CD4-positive, alpha-beta T cell treated with Interleukin-12 subunit alpha and Interleukin-12 subunit beta, for 1 hour (primary cell): ENCODE measurements at places on chromosomes 2 and 18.

GRCh38 chr2:222523783-222524544 lies 99.6 kb downstream of the SGPP2 start:
- DNase-seq: no peak

GRCh38 chr18:10926621-10927161 lies 222.7 kb downstream of the PIEZO2 start:
- no peak for DNase-seq

- no peak for DNase-seq
Measured at GRCh38 chr2:160917850-160918249, 242.4 kb upstream of the TANK start.

- DNase-seq: no peak
Measured at GRCh38 chr2:202299712-202300111, 34.1 kb downstream of the NOP58 start.

DNA sequence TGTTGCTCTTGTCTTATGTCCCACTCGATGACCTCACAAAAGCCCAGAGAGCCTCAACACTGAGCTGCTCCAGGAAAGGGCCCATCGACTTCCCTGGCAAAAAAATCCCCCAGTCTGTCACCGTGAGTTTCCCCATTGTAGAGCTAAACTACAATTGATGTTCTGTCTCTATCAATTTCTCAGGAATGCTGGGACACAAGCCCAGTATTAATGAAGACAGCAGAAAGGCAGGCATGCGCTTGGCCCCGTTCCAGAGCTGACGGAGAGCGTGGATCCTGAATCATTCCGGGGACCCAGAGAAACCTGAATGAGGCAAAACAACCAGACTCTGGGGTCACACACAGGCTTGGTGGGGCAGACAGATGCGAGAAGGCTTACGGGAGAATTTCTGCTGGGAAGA lies 146.9 kb downstream of the TTC32 start:
- DNase-seq: no peak

DNA sequence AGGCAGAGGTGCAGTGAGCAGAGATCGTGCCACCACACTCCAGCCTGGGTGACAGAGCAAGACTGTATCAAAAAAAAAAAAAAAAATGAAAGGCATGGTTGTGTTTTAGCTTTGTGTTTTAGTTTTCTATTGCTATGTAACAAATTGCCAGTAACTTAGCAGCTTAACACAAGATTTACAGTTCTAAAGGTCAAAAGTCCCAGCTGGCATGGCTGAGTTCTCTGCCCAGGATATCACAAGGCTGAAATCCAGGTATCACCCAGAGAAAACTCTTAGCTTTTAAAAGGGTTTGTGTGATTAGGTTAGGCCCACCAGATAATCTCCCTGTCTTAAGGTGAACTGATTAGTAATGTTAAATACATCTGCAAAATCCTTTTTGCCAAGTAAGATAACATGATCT lies 107.7 kb upstream of the YPEL5 start:
- no peak for DNase-seq

GRCh38 chr2:158610059-158610458 lies 153.3 kb downstream of the PKP4 start:
- DNase-seq: no peak

DNA sequence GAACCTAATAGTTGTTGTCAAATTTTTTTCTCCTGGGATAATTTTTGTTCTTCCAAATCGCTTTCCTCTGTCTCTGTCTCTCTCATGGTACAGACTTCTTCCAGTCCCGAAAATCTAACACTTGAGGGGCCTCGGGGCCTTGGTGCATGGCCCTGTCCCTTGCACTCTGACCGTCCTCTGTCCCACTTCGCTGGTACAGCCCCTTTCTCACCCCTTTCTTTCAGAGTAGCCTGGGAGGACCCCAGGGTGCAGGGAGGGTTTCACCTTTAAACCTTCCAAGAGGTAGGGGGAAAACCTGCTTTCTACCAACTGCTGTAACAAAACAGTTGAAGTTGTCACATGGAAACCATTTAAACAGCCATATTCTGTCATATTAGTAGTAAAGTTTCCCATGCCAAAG lies 22.2 kb upstream of the FAHD2A start:
- no peak for DNase-seq

DNA sequence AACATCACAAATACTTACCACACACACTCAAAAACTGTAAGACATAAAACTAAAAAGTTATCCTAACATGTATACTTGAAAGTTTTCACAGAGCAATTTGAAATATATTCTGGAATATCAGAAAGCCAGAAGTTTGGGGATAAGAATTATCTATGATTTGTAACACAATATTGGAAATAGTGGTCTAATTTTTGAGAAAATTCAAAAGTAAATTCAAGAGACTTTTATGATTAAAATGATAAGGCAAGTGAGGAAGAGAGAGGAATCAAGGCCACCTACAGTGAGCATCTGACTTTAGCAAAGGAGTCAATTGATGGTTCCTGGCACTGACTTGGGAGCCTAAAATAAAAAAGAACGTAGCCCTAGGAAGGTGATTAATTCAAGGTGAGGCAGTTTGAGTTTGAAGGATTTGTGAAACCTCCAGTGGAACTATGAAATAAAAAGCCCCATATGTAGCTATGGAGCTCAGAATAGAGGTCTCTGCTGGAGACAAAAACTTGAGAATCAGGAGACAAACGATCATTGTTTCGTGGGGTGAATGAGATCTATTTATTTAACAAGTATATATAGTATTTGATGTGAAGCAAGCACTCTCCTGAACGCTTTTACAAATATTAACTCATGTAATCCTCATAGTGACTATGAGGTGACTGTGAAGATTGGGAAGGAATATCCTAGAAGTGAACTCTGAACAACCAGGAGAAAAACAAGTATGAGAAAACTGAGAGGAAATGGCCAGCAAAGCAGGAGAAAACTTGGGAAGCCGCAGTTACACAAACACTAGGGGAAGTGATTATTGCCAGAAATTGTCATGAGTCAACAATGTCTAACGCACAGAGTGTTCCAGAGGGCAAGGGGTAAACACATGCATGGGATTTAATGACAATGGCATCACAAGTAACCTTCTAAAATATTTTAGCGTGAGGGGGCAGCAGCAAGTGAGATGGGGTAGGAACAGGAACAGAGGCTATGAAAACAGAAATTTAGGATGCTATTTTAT lies 12.8 kb downstream of the TFPI start:
- no peak for DNase-seq

DNA sequence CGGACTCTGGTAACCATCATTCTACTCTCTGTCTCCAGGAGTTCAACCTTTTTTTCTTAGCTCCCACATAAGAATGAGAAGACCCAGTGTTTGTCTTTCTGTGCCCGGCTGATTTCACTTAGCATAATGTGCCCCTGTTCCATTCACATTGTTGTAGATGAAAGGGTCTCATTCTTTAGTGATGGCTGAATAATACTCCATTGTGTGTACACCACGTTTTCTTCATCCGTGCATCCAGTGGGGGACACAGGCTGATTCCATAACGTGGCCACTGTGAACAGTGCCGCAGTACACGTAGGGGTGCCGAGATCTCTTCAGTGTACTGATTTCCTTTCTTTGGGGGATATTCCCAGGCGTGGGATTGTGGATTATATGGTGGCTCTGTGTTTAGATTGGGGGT lies 72.3 kb upstream of the NFATC1 start:
- no peak for DNase-seq

- DNase-seq: no peak
Measured at GRCh38 chr18:48136051-48136826, 205.8 kb upstream of the SMAD2 start.

DNA sequence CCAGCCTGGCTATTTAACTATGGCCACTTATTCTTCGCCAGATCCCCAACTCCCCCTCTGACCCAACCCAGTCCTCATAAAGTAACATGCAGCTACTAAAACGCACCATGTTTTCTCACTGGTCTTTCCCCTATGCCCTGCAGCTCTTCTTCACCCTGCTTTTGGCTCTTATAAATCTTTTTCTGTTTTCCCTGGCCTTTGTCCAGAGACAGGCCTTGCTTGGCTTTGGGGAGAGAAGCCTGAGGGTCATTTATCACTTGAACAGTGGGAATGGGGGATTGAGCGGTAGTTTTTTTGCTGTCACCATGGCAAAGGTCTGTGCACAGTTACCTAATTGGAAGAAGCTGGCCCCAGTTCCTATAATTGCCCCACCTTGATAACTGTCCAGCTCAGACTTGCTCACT lies 202.9 kb upstream of the NT5C1B start:
- DNase-seq: no peak

- no peak for DNase-seq
Measured at GRCh38 chr2:220396287-220396686, 768.9 kb downstream of the SLC4A3 start.

DNA sequence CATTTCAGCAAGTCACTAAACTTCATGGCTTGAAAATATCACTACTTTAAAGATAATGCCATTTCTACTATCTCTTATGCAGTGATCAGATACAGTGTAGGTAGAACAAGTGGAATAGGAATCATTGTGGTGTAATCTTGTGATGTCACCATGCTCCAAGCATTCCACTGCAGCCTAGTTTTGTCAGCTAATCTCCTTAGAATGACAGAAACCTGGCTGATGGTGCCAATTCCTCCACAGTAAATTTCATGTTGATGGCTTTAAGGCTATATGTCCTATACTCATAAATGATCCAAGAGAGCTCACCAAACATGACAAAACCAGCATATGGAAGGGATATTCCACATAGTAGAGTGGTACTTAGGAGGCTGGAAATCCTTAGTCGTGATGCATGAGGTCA lies 184.9 kb downstream of the PDE1A start:
- DNase-seq: no peak

DNA sequence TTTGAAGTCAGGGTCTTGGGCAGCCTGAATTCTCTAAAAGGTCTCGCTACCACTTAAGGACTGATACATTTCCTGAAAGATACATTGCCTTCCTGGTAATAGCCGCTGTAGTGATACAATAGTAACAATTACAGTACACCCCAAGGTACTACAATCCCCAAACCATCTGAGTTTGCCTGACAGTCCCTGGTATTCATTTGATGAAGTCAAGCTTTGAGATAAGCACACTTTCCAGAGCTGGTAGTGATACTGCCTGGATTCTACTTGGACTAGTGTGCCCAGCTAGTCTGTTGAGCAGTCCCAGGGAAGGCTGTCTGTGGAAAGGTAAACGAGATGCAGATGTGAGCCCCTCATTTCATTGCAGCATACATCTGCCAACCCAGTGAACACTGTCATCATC lies 24.4 kb upstream of the ITGB6 start:
- DNase-seq: no peak

- peak; percentile 21 for DNase-seq
Measured at GRCh38 chr2:37287966-37288365, 36.7 kb downstream of the PRKD3 start.

DNA sequence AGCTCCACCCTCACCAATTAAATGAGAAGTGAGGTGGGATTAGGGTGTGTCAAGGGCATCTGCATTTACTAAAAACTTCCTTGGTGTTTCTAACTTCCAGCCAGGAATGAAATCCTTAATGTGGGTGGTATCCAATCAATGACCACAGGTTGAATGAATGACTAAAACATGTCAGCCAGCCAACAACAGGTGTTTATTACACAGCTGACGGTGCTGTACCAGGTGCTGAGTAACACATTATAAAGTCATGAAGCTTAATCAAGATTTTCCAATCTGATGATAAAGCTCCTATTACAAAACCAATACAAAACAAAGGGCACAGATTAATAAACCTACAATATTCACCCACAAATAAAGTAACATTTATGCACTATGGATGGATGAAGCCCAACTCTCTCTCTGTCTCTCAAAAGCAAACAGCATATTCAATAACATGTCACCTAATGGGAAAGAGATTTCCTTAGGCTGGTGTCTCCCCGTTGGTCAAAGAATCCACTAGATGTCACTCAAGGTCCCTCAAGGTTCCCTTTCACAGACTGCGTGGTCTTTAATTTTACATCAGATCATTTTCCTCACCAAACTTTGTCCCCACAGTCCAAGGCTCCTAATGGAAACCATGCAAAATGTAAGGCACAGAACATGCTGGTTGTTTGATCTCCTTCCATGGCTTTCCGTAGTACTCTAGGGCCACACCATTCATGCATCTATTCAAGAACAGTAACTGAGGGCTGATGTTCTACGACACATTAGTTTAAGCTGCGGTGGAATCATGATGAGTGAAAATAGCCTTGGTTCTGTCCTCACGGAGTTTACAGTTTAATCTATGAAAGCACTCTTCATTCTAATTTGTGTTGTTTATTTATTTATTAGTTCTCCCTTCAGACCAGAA lies 6.4 kb upstream of the PTPN4 start:
- peak; percentile 69 for DNase-seq
